GM23338 (cell line): ENCODE measurements at places on chromosomes 11 and 22. TPM values are rescaled to one million over a fixed set of nuclear protein-coding genes. Genes with fewer than 3 reads are reported as not detected.

KCNJ4 gene
- 1.3 TPM in 2 replicates for total RNA-seq

ISX gene
- total RNA-seq: not detected in 2 replicates

CDC42BPG gene
- total RNA-seq: 10.1 and 11.6 TPM in 2 replicates

MYOD1 gene
- not detected in 2 replicates for total RNA-seq

KRTAP5-2 gene
- total RNA-seq: not detected in 2 replicates

NXPE1 gene
- total RNA-seq: not detected in 2 replicates

DNAJC24 gene
- 21.3 and 21.5 TPM in 2 replicates for total RNA-seq

GAS2 gene
- 5.0 and 6.7 TPM in 2 replicates for total RNA-seq

CRYBB2 gene
- 1.0 TPM in 1 of 2 replicates, not detected in the other for total RNA-seq

LIF gene
- 3.6 and 5.9 TPM in 2 replicates for total RNA-seq

IFITM10 gene
- not detected in 2 replicates for total RNA-seq

ANO3 gene
- not detected in 2 replicates for total RNA-seq

APOA1 gene
- total RNA-seq: not detected in 2 replicates

GRCh38 chr22:37846433-37846832 is 2.3 kb upstream of the ANKRD54 start:
- DNase-seq: no peak

DNA sequence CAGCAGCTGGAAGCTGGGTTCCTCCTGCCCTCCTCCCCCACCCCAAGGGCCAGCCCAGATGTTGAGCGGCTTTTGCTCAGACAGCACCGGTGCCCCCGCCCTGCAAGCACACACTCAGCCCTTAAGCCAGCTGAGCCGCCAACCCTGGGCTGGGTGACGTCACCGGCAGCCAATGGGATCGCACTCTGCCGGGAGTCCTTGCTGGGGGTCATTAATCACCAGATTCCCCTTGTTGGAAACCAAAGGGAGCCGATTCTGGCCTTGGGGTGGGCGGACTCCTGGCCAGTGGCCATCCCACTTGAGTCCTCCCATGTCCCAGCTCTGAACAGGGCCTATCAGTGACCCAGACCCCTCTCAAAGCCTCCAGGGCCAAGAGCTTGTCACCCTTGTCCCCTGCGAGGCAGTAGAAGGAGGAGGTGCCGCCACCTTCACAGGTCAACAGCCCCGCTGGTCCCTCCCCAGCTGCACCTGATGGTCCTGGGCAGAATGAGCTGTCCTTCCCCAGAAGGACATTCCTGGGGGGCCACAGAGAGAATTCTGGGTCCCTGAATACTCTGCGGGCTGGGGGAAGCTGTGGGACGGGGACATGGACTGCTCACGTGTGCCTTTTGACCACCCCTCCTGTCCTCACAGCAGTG is 7.4 kb downstream of the DUSP8 start:
- peak; percentile 84 for DNase-seq

- DNase-seq: no peak
These were observed 3.6 kb downstream of the ASCL2 start for GRCh38 chr11:2266586-2267305.

DNA sequence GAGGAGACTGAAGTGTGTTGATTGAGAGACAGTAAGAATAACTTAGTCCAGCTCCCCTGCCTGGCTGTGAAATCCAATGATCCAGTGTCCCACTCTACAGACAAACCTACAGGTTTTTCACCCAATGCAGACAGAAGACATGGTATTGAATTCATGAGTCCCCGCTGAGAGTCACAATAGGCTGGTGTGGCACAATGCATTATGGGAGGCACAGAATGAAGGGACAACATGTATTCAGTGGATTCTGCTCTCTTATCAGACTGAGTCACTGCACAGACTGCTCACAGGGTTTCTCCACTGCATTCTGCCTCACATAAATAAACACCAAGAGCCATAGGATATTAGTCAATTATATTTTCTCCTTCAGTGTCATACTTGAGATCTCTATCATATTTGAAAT is 55.2 kb upstream of the TOP3B start:
- no peak for DNase-seq

DNA sequence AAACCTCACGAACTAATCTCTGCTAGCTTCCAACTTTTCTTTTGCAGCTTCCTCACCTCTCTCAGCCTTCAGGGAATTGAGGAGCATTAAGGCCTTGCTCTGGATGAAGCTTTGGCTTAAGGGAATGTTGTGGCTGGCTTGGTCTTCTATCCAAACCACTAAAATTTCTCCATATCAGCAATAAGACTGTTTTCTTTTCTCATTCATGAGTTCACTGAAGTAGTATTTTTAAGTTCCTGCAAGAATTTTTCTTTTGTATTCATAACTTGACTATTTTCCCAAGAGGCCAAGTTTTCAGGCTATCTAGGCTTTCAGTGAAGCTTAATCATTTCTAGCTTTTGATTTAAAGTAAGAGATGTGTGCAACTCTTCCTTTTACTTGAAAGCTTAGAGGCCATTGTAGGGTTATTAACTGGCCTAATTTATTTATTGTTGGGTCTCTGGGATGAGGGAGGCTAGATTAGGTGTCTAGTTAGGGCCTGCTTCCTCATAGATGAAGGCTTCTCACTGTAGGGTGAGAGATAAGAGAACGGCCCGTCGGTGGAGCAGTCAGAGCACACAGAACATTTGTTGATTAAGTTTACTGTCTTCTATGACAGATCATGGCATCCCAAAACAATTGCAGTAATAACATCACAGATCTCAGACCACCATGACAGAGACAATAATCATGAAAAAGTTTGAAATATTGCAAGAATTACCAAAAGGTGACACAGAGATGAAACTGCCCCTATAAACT is 33.2 kb downstream of the CSF2RB start:
- no peak for DNase-seq

GRCh38 chr11:127998421-127998820 is 588.9 kb downstream of the ETS1 start:
- no peak for DNase-seq

GRCh38 chr11:33996498-33997454 is 54.8 kb upstream of the CAPRIN1 start:
- peak; percentile 90 for DNase-seq

DNA sequence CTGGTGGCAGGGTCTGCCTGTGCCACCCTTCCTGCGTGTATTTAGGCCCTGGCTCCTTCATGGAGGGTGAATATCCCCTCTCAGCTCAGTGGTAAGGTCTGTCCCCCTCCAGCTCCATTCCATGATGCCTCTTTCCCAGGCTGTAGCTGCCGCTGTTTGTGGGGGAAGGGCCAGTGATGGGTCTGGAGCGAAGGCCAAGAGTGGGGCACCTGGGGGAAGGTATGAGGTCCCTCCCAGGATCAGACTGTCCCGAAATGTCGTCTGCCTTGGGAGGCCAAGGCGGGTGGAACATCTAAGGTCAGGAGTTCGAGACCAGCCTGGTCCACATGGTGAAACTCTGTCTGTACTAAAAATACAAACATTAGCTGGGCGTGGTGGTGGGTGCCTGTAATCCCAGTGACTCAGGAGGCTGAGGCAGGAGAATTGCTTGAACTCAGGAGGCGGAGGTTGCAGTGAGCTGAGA is 1.1 kb downstream of the CD151 start:
- peak; percentile 62 for DNase-seq

- DNase-seq: no peak
These were observed 850 bp upstream of the MIF start for GRCh38 chr22:23893121-23893944.

- no peak for DNase-seq
These were observed 149.8 kb downstream of the CCDC34 start for GRCh38 chr11:27213232-27213660.

DNA sequence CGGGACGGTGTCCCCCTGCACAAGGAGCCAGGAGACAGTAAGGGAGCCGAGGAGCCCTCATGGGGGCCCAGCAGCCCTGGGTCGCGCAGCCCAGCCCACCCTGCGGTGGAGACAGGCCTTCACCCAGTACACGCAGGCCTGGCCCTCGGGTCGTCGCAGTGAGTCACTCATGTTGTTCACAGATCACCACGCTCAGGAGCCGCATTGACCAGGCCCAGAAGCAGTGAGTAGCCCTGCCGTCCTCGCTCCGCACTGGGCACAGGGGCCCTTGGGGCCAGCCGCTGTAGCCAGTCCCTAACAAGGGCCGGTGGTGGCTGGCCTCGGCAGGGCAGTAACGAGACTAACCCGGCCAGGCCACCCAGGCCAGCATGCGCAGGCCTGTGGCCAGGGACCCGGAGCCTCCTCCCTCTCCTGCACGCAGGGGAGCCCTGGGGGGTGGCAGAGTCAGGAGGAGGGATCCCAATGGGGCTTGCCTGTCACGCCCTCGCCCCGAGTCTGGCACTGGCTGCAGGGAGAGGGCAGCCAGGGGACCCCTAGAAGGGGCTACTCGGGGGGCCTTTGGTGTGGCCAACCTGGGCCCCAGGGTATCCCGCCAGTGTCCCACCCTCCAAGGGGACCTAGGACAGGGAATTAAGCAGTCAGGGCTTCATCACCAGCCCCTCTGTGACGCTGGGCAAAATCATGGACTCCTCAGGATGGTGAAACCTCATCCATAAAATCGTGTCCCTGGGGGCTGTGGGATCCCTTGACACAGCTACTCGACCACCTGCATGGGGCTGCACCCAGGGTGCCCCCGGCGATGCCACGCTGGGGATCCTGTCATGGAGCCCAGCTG is 10.1 kb upstream of the MRPL23 start:
- DNase-seq: no peak

DNA sequence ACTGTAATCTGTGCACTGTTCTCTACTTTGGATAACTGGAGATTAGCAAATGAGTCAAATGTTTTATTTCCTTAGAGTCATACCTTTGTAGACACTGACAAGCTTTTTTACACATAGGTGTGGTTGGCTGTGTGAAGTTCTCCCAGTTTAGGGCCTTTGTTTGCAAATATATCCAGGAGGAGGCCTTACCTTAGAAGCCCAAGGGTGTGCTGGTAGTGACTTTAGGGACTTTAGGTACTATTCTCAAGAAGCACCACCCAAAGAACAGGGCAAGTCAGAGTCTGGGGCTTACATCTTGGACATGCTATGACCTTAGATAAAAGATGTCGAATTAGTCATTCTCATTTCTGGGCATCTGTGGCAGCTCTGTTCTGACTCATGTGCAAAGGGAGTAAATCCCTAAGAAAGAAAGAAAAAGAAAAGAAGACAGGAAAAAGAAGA is 4.8 kb upstream of the FAR1 start:
- DNase-seq: no peak

DNA sequence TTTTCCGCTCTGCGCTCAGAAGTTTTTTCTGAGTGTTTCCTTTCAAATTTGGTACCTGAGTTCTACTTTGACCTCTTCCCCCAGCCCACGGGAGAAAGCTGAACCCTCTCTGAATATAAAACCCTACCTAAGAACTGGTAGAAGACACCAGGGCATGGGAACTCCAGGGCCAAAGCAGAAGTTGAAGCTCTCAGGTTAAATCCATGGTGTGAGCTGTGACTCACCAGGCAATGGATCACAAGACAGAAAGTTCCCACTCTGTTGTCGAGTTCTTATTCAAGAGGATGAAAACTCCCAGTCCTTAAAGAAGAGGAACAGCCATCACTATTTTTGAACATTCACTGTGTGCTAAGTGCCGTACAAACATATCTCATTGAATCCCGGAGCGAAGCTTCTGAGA is 8.9 kb downstream of the TMEM218 start:
- no peak for DNase-seq

DNA sequence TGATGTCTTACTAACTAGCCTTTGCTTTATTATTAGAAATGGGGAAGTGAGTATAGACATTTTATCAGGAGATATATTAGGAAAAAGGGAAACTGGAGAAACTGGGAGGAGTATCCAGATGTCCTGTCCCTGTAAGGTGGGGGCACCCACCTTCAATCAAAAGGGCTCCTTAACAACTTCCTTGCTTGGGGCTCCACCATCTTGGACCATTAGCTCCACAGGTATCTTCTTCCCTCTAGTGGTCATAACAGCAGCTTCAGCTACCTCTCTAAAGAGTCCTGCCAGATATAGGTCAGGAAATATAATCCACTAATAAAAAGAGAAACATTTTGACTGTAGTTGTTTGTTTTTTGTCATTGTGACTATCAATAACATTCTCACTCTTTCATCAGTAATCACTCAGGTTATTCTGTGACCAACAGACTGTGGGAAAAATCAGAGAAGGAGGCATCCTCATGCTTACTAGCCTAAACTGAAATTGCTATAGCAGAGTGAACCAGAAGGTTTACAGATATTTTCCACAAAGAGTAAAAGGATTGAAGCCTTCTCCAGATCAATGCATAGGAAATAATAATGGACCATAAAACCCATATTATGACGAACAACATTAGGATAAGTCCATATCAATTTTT is 10.4 kb downstream of the OR51B4 start:
- peak; percentile 71 for DNase-seq

DNA sequence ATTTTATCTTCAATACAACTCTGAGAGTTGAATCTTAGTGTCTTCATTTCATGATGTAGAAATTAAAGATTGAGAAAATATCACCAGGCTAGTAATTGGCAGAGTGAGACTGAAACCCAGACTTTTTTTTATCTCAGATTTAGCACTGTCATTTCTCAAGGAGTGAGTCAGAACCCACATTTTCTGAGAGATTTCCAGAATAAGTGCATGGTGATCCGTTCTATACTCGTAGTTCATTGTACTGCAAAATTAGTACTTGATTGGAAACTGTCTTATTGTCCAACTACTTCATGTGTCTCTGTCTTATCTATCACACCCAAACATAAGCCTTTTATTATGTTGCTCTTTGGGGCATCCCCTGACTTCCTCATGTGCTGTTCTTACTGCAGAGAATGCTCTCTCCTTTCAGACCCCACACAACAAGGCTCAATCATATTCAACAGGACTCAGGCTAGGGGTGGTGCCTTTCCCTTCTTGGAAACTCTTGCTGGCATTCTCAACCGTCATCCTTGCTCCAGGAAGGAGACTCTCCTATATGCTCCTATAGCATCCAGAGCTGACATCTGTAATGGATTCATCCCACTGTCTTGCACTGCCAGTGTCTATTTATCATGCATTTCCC is 76.7 kb upstream of the BLID start:
- DNase-seq: no peak

- no peak for DNase-seq
These were observed 116.6 kb upstream of the TOP3B start for GRCh38 chr22:22099194-22099486.

GRCh38 chr11:120086651-120087050 is 51.3 kb downstream of the TRIM29 start:
- peak; percentile 28 for DNase-seq

DNA sequence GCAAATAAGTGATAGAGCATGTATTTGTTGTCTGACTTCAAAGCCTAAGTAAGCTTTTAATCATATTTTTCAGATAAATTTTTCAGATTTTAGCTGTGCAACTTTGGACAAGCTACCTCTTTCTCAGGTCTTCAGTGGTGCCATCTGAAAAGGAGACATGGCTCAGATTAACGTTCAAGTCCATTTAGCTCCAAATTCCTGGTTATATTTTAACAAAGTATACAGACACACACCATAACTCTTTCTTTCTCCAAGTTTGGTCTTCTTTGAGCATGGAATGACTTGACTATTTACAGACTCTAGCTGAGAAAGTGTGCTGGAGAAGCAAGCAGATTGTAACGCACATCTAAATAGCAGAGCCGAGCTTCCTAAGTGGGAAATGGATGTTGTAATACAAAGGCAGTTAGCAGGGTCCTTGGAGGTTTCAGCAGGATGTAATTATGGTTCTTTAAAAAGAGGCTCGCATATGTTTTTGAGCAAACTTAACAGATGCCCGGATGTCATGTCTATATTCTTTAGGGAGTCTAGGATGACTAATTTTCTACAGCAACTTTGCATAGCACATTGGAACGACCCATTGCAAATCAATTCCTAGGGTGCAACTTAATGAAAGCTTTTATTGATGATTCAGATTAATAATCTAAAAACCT is 128.1 kb upstream of the E2F8 start:
- DNase-seq: no peak
